ENCODE measurements at places on chromosomes 1 and 21.

DNA sequence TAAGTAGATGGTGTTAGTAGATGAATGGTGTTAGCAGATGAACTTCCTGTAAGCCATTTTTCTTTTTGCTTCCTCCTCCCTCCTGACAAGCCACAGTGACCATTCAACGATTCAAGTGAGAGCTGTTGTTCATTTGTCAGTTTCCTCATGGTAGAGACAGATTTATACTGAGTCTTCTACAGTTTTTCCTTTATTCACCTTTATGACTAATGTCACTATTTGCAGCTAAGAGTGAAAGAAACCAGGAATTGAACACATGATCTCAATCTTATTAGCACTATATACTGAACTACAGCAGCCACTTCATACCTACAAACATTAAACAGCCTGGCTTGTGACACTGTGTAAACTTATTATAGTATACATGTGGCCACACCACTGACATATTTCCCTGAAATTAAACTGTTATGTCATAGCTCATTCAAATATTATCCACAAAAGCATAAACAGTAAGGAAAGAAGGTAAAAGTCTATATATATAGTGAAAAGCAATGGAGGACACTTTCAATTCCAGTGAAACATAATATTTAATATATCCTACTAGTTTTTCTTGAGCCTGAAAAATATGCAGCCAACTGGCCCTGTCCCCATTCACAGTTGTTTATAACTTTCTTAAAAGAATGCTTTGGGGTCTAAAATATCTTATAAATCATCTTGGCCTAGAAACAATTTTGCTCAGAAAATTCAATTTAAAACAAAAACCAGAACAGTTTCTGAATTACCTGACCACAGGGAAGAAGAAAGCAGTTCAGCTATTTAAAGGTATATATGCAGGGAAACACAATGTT is 566.9 kb upstream of the ZRANB2 start:
- no peak for DNase-seq

- DNase-seq: no peak
Measured at GRCh38 chr1:145898756-145899155, 11.1 kb downstream of the ITGA10 start.

DNA sequence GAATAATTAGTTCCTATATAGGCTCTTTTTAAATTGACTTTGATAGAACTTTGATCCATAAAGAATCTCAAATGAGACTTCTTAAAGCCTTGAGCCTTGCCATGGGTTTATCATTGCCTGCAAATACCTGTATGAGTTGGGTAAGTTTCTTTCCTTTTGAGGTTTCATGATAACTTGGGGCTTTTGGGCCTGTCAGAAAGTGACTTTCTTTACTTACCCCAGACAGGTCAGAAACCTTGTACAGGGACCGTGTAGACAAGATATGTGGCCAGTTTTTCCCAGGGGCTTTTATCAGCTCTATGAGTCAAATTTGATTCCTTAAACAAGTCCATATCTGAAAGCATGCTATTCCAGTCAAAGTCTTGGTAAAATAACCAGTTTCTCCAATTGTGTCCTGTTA is 17.3 kb downstream of the KCTD3 start:
- DNase-seq: no peak

GRCh38 chr1:27632387-27633297 is 2.3 kb downstream of the FGR start:
- no peak for DNase-seq

GRCh38 chr1:1920608-1921458 is 1.8 kb upstream of the TMEM52 start:
- DNase-seq: no peak

GRCh38 chr1:23801338-23801748 is 789 bp upstream of the GALE start:
- DNase-seq: no peak

DNA sequence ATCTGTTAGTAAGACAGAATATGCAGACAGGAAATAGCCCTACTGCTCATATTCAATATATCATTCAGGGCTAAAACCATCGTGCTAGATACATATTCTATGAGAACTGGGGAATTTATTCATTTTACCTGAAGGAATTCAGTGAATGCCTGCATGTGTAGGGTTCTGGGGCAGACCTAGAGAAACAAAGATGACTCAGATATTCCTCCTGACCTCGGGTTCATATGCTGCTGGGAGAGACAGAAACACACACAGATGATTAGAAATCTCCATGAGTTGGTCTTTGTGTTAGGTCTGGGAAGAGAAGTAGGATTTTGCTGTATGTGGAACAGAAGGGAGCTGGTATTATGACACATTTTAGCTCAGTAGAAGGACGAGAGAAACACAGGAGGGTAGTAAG is 176.5 kb upstream of the ST6GALNAC5 start:
- peak; percentile 50 for DNase-seq

DNA sequence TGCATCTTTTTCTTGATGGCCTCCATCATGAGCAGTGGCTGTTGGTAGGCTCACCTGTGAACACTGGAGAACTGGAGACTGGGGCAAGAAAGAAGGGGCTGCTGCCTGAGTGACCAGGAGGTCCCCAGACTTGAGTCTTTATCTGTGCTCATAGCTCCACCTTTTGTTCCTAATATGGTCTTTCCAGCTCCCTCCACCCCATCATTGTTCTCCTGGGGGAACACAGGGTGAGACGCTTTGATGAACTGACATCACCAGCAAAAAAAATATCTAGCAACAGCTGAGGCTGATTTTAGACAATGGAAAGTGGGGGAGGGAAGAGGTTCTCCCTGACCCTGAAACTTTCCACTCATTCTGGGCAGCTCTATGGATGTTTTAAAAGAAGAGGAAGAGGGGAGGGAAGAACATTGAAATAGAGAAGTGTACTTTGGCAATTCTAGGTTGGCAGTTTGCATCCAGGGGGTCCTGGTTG is at the start of gene TPM3:
TPM3 (minus strand) TSS at position 111 of the 472 bp plus-strand sequence; CDS start at position 29, 82 bp downstream.
- DNase-seq: no peak

DNA sequence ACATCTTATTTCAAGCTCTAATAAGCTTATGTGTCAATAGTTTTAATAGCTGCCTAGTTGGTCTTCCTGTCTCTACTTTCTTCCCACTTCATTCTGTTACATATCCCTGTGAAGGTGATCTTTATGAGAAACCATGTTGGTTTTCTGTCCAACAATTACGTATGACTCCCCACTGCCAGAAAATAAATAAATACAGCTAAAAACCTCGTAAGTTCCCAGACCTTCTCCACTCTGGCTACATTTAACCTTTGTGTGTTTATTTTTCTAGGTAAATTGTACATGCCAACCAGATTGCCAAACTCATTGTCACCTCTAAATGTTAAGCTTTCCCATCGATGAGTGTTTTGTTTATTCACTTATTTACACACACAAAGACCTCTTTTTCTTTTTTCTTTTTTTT is 147.2 kb downstream of the CRB1 start:
- no peak for DNase-seq

- no peak for DNase-seq
Measured at GRCh38 chr1:10911490-10912166, 100.8 kb upstream of the TARDBP start.

DNA sequence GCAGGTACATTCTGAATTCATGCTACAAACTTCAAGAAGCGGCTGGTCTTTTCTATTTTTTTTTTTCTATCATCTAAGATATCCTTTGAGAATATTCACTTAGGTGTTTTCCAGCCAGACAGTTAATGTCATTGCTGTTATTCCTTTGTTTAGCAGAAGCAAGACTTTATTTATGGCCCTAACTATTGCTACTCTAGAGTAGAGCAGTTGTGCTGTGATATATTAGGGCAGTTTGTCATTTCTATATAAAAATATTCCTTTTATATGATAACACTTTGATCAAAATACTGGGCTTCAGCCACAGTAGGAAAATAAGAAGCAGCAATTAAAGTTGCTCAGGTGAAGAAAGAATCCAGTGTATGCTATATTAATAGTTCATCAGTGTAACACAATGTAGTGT is 959.3 kb downstream of the NCAM2 start:
- no peak for DNase-seq

GRCh38 chr1:51504806-51505525 is 14.1 kb downstream of the EPS15 start:
- no peak for DNase-seq

- peak; percentile 63 for DNase-seq
Measured at GRCh38 chr1:8598060-8598724, 219.2 kb downstream of the RERE start.

DNA sequence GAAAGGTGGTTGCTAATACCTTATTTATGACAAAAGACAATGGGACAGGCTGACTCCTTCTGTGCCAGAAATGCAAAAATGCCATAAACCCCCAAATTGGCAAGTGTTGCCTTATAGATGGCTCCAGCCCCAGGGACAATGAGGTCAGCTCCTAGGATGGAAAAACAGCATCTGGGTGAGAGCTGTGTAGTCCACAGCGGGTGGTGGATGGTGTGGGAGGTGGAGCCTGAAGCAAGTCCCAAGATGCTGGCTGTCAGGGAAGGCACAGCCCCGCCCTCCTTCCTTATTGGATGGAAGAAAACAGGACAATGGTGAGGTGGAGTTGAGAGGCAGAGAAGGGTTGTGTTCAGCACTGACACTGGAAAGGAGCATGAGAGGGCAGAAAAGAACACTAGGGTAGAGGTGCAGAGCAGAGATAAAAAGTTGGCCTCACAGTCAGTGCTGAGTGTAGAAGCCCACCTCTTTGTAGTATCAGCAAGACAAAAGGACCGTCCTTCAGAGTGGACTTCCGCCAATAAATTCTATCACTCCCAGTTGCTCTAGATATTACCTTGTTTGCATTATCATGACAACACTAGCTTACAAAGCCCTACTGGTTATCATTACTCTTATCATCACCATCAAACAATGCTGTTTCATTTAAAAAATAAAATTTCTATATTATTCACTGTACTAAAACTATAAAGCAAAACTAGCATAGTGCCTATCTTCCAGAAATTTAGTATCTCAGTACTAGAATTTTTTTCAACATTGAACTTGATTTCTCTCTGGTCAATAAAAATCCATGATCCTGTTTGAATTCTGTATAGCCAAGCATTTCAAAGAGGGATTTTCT is 3.7 kb upstream of the SDE2 start:
- peak; percentile 37 for DNase-seq

DNA sequence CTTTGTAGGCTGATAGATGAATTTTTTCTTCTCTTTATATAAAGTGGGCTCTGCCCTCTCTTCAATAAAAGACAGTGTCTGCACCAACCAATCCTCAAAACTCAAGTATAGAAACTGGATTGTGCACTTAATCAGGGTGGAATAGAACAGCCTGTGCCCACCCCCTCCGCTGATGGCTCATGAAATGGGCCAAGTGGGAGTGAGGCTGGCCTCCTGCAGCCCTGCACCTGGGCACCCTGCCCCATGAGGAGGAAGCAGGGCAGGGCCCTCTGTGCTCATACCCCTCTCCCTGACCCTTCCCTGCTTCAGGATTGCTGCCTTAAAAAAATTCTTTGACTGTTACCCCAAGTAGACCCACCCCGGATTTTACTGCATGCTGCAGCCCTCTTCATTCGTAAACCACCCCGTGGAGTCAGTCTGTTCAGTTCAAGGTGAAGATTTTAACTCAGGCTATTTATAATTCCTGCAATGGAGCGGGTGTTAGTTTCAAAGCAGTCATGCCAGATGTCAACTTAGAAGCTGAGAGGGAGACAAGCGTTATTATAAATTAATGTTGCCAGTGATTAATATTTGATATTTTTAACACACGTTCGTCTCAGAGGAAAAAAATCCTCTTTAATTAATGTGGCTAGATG is 15.8 kb downstream of the PROK1 start:
- no peak for DNase-seq
